ENCODE measurements at places on chromosomes 16 and 17.

GRCh38 chr16:61890386-61890785, 145.9 kb downstream of the CDH8 start:
- DNase-seq = no peak

DNA sequence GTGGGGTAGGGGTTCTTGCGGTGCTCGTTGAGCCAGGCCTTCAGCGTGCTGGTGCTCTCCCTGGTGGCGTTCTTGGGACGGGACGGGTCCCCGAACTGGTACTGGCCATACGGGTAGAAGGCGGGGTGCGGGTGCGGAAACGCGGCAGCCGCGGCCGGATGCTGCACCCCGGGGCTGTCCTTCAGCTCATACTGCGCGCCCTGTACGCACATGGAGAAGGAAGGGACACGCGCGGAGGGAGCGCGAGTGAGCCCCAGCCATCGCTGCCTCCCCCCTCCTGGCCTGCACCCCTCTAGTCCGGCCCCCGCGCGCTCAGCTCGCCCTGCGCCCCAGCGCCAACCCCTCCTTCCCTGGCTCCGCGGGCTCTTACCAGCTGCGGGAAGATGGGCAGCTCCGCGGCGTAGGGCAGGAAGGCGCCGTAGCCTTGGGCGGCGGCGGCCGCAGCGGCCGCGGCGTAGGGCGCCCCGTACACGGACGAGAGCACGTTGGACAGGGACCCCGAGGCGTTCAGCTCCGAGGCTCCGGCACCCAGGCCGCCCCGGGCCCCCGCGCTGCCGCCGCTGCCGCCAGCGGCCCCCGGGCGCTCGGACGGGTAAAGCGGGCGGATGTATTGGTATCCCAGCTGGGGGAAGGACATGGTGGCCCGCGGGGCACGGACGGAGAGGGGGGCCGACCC, 1.0 kb downstream of the IRX3 start:
- DNase-seq = no peak

DNA sequence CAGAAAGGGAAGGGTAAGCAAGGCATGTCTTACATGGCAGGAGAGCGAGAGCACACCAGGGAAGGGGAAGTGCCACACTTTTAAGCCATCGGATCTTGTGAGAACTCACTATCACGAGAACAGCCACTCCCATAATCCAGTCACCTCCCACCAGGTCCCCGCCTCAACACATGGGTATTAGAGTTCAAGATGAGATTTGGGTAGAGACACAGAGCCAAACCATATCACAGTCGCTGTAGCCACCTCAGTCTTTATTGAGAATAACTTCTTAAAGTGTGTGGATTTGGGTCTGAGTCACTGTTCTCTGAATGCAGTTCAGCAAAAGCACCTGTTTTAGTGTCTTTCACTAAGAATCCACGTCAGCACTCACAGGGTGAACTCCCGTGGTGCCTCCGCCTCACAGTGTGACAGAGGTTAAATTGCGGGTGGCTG, 195.2 kb upstream of the CHMP6 start:
- DNase-seq = no peak

- no peak for DNase-seq
These were observed 115.2 kb downstream of the IRX5 start for GRCh38 chr16:55045756-55046460.

DNA sequence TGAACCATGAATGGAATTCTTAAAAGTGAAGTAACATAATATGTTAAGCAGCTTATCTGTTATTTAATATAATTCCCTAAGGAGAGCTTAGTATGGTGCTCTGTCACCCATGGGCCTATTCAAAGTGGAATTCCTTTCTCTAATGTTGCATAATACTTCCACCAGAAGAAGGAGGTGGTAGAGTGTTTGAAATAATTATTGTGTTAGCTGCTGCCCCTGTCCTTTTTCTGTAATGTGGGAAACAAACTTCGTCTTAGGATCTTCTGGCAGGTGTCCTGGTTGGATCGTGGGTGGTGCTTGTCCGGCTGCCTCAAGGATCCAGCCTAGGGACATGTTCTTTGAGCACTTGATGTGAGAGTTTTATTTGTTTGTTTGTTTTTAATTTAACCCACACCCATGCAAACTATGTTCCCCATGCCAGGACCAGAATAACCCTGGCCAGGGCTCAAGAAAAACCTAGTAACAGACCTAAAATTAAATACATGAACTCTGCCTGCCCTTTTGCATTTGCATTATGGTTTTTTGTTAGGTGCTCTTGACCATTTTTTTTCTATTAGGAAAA, 46.1 kb downstream of the ZNRF1 start:
- no peak for DNase-seq

DNA sequence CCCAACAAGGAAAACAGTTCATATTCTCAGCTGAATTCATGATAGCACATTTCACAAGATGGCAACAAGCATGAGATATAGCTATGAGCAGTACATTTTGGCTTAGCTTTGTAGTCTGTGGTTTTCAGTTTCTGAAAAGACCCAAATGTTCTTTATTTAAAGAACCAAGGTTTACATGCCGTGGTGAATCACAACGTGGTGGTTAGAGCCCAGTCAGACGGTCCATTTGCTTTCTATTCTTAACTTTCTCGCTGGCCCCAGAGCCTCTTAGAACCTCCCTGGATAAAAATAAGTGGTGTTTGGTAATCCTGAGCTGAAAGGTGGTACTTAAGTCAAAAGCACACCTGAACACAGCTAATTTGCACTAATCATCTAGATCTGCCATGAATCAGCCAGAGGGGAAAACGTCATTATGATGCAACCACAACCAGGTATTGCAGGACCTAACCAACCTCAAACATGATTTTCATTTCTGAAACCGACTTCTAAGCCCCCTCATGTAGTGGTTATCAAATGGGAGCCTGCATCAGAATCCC, 18.6 kb upstream of the HAPSTR1 start:
- no peak for DNase-seq

- DNase-seq = no peak
These were observed 15.1 kb downstream of the SOX8 start for GRCh38 chr16:996681-997080.

- DNase-seq = no peak
These were observed at the start of gene DPEP1 for GRCh38 chr16:89613231-89613953. DPEP1 (plus strand) TSS chr16:89613642; CDS start chr16:89630411, 16,769 bp downstream.

DNA sequence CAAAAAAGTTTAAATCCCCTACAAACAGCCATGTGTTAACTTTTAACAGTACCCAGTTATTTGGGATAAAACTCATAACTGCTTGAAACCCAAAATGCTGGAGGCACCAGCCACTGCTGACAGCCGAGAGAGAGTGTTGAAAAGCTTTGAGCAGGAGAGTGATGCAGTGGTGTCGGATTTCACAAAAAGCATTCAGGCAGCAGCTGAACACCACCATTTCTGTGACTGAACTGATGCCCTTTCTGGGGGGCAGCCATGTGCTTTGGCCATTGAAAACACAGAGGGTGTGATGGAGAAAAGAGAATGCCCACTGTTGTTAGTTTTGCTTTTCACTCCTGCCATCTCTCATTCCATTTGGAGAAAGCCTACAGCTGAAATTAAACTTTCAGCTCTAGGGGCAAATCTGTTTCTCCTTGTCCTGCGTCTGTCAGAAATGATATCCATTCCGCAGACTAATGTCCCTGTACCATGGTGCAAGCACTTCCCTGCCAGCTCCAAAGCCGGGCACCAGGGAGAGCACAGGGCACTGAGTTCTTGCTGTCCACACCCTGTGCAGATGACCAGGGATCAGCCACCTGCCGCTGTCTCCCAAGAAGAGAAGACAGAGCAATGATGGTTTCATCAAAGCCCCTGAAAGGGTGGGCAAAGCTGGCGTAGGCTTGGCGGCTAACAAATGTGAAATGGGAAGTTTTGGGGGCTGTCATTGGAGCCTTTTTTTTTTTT, 16.6 kb upstream of the MLYCD start:
- no peak for DNase-seq

GRCh38 chr17:78852709-78853121, 12.1 kb upstream of the USP36 start:
- peak; percentile 30 for DNase-seq

- no peak for DNase-seq
These were observed 2.1 kb downstream of the ZNF747 start for GRCh38 chr16:30532285-30533145.

DNA sequence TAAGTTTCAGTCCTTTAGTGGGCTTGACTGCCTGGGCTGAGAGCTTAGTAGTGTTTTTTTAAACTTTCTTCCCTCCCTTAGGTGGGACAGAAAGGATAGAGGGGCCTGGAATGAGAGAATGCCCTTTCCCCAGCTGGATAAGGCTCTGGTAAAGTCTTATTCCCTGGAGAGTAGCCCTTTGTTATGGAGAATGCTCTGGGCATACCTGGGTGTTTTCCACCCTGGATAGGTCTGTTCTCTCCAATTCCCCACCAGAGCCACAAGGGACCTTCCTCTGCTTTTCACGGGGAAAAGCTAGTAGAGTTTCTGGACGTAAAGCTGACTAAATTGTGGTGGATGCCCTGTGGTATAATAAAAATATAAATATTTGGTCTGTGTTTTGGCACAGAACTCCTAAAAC, 164.1 kb downstream of the HS3ST4 start:
- no peak for DNase-seq

DNA sequence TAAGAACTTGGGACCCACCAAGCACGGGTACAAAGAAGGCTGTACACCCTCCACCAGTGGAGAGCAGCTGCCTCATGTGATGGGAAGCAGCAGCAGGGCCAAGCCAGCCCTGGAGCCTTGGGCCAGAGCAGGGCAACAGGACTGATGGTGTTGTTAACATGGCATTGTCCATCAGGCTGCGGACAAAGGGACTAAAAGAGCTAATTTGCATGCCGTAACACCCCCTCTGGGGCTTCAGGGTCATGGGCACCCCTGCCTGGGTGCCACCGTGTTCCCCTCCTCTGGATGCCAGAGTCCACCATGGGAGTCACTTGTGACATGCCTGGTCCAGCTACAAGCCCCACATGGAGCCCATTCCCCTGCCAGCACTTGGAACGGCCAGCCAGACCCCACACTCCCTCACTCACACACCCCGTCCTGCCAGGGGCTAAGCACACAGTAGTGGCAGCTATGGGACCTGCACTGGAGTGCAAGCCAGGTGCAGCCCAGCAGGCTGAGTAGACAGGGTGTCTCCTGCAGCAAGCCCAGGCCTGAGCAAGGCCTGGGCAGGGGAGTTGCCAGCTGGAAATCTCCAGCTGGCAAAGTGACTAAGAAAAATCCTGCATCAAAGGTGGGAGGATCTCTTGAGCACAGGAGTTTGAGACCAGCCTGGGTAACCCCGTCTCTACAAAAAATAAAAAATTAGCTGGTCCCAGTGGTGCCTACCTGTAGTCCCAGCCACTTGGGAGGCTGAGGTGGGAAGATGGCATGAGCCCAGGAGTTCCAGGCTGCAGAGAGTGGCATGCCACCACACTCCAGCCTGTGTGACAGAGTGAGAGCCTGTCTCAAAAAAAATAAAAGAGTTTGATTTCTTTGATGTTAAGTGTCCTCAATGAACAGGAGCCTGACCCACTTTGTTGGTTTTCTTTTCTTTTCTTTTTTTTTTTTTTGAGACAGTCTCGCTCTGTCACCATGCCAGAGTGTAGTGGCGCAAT, 33.7 kb downstream of the NOL11 start:
- DNase-seq = no peak

GRCh38 chr16:68768771-68769170, 31.7 kb downstream of the CDH1 start:
- no peak for DNase-seq

DNA sequence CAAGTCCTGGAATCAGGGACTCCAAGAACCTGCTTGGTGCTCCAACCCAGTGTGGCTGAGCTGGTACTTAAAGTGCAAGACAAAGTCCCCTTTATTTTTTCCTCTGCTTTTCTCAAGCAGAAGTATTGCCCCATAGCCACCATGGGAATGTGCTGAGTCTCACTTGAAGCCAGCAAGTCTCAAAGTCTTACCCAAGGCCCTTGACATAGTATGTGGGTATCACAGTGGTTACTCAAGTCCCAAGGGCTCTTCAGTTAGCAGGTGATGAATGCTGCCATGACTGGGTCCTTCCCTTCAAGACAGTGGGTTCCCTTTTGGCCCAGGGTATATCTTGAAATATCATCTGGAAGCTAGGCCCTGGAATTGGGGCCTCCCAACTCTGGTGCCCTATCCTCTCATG, 30.5 kb upstream of the GINS3 start:
- no peak for DNase-seq

- peak; percentile 94 for DNase-seq
These were observed 1.6 kb upstream of the PPP1R9B start for GRCh38 chr17:50151937-50152547.

DNA sequence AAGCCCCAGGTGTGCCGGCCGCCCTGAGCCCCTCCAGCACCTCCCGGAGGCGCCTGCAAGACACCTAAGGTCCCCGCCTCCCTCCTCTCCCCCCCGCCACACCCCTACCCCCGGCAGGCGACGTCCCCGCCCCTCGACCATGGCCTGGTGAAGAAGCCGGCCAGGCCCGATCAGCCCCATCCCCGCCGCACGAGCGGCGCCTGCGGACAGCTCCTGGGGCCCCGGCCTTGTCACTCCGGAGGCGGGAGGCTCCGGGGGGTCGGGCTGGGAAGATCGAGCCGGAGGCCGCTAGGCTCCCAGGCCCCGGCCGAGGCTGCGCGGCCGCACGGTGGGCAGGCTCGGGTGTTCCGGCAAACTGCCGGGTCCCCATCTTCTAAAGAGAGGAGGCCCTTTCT, 405 bp upstream of the ACE start:
- DNase-seq = peak; percentile 12

- no peak for DNase-seq
These were observed 199.9 kb downstream of the ZFHX3 start for GRCh38 chr16:72848028-72848400.

- DNase-seq = no peak
These were observed 20.1 kb downstream of the GLYR1 start for GRCh38 chr16:4826980-4827379.

DNA sequence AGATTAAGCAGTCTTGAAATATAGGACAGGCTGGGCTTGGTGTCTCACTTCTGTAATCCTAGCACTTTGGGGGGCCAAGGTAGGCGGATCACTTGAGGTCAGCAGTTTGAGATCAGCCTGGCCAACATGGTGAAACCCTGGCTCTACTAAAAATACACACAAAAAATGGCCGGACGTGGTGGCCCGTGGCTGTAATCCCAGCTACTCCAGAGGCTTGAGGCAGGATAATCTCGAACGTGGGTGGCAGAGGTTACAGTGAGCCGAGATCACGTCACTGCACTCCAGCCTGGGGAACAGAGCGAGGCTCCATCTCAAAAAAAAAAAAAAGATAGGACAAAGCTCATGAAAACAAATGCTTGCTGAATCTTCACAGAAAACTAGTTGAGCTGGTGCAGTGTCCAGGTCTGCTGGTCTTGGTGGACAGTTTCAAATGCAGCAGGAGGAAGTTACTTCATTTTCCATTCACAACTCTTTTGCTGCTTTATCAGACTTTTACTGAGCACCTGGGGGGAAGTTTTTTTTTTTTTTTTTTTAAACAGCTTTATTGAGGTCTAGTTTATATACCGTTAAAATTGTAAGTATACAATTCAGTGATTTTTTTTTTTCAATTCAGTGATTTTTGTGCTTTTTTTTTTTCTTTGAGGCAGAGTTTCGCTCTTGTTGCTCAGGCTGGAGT, 45.2 kb downstream of the SNX29 start:
- no peak for DNase-seq

- no peak for DNase-seq
These were observed 39.0 kb downstream of the YWHAE start for GRCh38 chr17:1360975-1361374.

- no peak for DNase-seq
These were observed 15.3 kb downstream of the ZBTB4 start for GRCh38 chr17:7464081-7464480.

GRCh38 chr16:69520800-69521602, 44.8 kb upstream of the NFAT5 start:
- DNase-seq = no peak

Data from RKO (cell line).